ENCODE measurements at places on chromosomes 16 and 17.

DNA sequence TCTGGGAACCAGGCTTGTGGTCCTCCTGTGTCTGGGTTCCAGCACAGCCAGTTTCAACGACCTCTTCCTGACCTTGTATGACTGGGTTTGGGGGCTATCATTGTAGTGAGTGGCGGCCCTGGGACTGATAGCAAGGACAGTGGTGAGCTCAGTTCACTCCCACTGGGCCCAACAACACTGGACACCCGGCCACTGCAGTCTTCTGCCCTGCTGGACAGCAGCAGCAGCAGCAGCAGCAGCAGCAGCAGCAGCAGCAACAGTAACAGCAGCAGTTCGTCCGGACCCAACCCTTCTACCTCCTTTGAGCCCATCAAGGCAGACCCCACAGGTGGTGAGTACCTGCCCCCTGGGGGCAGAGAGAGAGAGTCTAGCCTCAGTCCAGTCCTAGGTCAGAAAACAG is 3.3 kb upstream of the ELMO3 start:
- DNase-seq, result no peak

DNA sequence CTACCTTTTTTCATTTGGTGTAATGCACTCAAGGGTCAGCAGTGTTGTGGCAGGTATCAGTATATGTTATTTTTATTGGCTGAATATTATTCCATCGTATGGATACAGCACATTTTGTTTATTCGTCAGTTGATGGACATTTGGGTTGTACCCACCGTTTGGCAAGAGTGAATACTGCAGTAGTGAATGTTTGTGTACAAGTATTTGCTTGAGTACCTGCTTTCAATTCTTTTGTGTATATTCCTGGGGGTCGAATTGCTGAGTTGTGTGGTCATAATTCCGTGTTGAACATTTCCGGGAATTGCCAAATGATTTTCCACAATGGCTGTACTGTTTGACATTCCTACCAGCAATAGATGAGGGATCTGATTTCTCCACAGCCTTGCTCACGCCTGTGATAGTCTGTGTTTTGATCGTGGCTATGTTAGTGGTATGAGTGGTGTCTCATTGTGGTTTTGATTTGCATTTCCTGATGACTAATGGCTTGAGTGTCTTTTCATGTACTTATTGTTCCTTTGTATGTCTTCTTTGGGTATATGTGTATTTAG is 108.4 kb downstream of the OR1D5 start:
- no peak for DNase-seq

- DNase-seq, result peak; percentile 54
Measured at GRCh38 chr17:36731811-36732210, 130.4 kb downstream of the MRM1 start.

- no peak for DNase-seq
Measured at GRCh38 chr17:78915872-78916632, 9.1 kb downstream of the TIMP2 start.

DNA sequence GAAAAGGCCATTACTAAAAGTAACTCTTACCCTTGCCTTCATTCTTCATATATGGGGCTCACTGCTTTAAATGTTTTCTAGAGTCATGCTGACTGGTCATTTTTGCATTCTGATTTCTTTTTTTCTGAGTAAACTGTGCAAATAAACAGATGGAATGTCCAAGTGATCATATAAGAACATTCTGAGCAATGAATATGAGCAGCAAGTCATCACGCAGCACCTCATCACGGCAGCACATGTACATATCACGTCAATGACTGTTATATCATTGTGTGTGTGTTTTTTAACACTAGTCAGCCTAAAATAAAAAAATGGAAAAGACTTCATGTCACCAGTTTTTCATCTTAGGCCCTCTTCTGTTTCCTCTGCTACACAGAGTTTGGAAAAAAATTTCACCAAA is 490.0 kb upstream of the ZFHX3 start:
- no peak for DNase-seq

- DNase-seq, result no peak
Measured at GRCh38 chr16:82440336-82440735, 186.4 kb upstream of the CDH13 start.

- no peak for DNase-seq
Measured at GRCh38 chr17:59347975-59348391, 16.5 kb downstream of the YPEL2 start.

GRCh38 chr17:17053446-17054379 is 11.5 kb downstream of the MPRIP start:
- no peak for DNase-seq

DNA sequence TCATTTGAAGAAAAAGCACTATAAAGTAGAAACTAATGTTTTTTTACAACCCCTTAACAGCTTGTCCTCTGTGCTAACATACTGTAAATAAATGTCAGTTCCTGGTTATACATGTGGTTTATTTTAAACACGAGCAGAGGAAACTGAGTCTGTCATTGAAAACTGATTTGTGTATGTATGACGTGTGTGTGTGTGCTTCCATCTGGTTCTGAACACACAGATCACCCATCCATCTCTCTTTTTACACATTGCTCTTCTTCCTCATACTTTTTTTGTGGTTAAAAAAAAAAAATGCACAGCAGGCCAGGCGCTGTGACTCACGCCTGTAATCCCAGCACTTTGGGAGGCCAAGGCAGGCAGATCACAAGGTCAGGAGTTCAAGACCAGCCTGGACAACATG is 49.5 kb downstream of the ZNF423 start:
- no peak for DNase-seq

GRCh38 chr16:4003166-4003565 is 113.1 kb downstream of the ADCY9 start:
- no peak for DNase-seq

- no peak for DNase-seq
Measured at GRCh38 chr17:82497483-82498405, 21.8 kb upstream of the FOXK2 start.

- no peak for DNase-seq
Measured at GRCh38 chr17:72580321-72581127, 459.7 kb downstream of the SOX9 start.

DNA sequence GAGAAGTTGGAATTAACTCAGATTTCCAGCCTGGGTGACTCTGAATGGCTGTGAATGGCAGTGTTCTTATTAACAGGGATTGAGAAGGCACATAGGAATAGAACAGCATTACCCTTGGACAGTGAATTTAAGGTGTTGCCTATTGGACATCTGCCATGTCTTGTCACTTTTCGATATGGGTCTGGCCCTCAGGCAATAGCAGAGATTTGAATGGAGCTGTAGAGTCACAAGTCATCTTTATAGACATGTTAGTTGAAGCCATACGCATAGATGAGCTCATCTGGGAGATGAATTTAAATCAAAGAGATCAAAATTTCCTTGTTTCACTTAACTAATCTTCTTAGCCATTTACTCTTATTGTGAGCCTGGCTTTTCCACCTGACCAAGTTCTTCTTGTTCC is 14.9 kb upstream of the DHRS11 start:
- DNase-seq, result no peak

GRCh38 chr16:56929639-56930038 is 2.3 kb upstream of the HERPUD1 start:
- DNase-seq, result no peak

DNA sequence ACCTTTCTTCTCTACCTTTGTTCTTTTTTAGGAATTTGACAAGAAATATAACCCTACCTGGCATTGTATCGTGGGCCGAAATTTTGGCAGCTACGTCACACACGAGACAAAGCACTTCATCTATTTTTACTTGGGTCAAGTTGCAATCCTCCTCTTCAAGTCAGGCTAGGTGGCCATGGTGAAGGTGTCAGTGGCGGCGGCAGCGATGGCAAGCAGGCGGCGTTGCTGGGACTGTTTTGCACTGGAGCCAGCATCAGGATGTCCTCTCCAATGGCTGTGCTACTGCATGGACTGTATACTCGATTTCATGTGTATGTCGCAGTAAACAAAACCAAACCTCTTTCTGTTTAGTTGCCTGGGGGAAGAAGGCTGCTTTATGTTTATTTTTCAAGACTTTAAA is 5.9 kb downstream of the DYNLL2 start:
- no peak for DNase-seq

- DNase-seq, result no peak
Measured at GRCh38 chr16:11696266-11697012, 28.2 kb downstream of the SNN start.

DNA sequence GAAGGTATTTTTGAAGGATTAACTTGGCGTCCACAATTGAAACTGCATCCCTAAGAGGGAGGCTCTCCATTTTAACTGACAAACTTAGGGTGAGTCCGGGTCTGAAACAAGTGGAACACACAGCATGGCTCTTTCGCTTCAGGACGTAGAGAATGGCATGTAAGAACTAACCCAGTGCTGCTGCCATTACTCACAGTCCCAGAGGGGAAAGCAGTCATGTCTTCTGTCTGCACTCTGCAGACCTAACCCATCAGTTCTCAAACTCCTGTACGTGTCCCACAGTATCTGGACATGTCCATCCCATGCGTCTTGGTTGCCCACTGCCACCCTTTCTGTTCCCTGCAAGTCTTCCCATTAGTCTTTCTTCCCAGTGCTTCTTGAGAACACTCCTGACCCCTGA is 563 bp downstream of the ST6GALNAC1 start:
- no peak for DNase-seq

- no peak for DNase-seq
Measured at GRCh38 chr16:75225678-75226515, 7.1 kb downstream of the CTRB1 start.

- DNase-seq, result no peak
Measured at GRCh38 chr17:61970030-61970429, 42.2 kb upstream of the INTS2 start.

DNA sequence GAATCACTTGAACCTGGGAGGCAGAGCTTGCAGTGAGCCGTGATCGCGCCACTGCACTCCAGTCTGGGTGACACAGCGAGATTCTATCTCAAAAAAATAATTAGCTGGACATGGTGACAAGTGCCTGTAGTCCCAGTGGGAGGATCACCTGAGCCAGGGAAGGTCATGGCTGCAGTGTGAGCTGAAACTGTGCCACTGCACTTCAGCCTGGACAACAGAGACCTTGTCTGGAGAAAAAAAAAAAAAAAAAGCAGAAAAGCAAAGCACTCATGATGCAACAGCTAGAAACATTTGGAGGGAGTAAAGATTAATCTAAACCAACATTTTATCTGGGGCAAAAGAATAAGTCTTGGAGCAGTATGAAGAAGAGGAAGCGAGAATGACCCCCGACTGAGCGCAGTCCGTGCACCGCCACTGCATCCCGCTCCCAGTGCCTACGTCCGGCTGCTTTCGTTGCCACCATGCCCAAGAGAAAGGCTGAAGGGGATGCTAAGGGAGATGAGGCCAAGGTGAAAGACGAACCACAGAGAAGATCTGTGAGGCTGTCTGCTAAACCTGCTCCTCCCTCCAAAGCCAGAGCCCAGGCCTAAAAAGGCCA is 8.2 kb downstream of the PRPSAP1 start:
- DNase-seq, result no peak

GRCh38 chr16:87100306-87101058 is 216.7 kb downstream of the C16orf95 start:
- DNase-seq, result no peak

GRCh38 chr17:55635253-55635914 is 87.3 kb downstream of the TMEM100 start:
- DNase-seq, result no peak

DNA sequence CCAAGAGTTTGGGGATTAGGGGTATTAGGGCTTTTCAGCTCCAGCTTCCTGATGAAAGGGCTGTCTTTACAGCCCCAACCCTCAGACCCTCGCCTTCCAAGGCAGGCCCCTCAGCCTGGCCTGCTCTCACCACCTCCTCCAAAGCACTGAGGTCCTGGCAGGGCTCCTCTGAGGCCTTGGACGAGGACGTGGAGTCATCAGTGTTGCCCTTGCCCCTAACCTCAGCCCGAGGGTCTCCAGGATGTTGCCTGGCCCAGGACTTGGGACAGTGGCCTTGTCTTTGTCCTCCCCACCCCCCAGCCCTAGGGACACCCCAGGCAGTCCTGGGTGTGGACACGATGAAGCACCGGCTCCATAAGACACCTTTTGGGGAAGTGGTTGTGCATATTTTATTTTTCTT is 28.2 kb downstream of the B9D1 start:
- no peak for DNase-seq

DNA sequence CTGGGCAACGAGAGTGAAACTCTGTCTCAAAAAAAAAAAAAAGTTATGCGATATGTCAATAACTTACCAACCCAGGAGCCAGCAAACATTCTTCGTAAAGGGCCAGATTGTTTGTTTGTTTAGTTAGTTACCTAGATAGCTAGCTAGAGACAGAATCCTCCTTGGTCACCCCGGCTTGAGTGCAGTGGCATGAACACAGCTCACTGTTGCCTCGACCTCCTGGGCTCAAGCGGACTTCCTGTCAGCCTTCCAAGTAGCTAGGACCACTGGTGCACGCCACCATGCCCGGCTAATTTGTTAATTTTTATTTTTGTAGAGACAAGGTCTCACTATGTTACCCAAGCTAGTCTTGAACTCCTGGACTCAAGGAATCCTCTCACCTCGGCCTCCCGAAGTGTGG is 113.0 kb downstream of the LITAF start:
- no peak for DNase-seq

DNA sequence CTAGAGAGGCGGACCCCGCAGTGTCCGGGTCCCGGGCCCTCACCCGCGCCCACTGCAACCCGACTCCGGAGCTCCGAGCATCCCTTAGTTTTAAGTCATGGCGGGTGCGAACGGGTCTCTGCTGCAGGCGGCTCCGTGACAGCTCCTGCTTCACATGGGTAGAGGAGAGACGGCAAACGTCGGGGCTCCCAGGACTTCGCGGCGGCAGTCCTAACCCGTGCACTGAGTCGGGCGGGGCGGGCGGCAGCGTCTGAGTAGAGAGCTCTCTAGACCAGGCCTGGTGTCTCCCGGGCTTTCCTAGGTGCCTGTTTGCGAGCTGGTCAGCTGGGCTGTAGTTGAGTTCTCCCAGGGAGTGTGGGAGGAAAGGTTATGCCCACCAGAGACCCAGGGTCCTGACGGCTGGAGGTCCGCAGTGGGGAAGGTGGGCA is 345 bp downstream of the TSC2 start:
- no peak for DNase-seq

GRCh38 chr17:10130263-10130662 is 68.1 kb downstream of the GAS7 start:
- DNase-seq, result no peak

Data from iPS DF 6.9 (cell line).